ENCODE measurements at places on chromosomes 5 and 9. TPM values are rescaled to one million over a fixed set of nuclear protein-coding genes. Genes with fewer than 3 reads are reported as not detected.

- peaks cover 11% of the 10 kb centered on the region for H3K36me3 ChIP-seq
- no peak for DNase-seq
- H3K4me1 ChIP-seq = no peaks in the 10 kb centered on the region
Measured at GRCh38 chr5:87278590-87279100, 11.0 kb downstream of the RASA1 start.

DNA sequence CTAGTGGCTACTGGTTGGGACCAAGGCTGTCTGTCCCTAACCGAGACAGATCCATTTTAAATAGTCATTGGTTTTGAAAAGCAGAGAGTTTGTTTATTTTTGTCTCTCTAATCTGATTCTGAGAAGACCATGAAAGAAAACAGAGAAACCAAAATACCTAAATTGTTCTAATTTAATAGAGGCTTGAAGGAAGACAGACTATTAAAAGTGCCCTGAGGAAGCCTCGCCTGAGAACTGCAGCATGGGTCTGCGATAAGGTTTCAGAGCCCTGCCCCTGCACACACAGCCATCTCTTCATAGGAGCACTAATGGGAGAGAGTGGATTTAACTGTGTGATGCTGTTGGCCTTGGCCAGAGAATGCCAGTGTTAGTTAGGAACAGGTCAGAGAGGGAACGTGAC is 175.5 kb upstream of the SV2C start:
- no peaks in the 10 kb centered on the region for H3K36me3 ChIP-seq
- no peaks in the 10 kb centered on the region for H3K27me3 ChIP-seq
- no peak overlapping the region for H3K4me3 ChIP-seq
- no peak for DNase-seq

- no peaks in the 10 kb centered on the region for H3K4me1 ChIP-seq
- no peak overlapping the region for H3K4me3 ChIP-seq
- no peak overlapping the region for H3K27ac ChIP-seq
- H3K27me3 ChIP-seq = no peaks in the 10 kb centered on the region
- H3K36me3 ChIP-seq = no peaks in the 10 kb centered on the region
Measured at GRCh38 chr5:88602584-88602983, 280.4 kb downstream of the MEF2C start.

DNA sequence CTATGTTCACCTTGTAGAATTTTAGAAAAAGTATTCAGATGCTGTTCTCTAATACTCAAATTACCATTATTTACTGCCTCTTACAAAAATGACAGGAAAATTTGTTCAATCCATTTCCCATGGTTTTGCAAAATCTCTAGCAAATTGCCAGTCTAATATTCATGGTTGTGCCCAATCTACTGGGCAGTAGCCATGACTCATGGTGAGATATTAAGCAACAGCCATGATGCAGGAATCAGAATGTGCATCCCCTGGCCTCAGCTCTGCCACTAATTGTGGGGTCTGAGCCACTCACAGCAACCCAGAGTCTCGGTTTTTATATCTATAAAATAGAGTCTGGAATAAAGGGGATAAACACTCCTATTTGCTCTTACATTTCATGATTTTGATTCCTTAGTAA is 353.6 kb downstream of the DEPDC1B start:
- no peak for DNase-seq
- H3K4me3 ChIP-seq = no peak overlapping the region
- no peaks in the 10 kb centered on the region for H3K36me3 ChIP-seq
- no peaks in the 10 kb centered on the region for H3K27me3 ChIP-seq

GRCh38 chr9:95435074-95435728 is 81.6 kb downstream of the PTCH1 start:
- no peak overlapping the region for H3K27ac ChIP-seq
- no peak for DNase-seq
- H3K4me3 ChIP-seq = no peak overlapping the region
- H3K4me1 ChIP-seq = no peaks in the 10 kb centered on the region

DNA sequence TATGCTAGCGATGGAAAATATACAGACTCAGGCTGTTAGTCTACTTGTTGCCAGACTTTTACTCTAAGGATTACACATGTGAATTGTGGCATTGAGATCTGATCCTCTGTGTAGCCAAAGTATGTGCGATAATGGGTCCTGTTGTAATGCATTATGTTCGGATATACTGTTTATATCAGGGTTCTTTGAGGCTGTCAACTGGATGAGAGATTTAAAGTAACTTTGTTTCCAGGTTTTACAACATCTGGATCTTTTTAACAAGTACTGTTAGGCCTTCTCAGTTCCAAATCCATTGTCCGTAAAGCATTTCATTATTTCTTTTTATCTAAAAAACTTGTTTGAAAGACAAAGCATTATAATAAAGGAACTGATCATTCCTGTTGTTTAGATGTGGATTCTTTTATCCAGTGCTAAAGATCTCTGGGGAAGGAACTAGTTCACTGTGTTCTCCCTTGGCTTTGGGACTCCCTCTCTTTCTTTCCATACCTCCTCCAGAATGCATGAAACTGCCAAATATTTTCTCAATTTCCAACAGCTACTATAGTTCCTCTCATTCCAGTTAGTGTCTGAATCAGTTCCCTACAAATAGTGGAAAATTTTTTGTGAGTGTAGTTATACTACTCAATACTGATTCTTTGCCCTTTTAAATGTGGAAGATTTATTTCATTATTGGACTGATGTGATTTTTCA is 68.8 kb downstream of the HACD4 start:
- no peak overlapping the region for H3K4me3 ChIP-seq
- H3K27ac ChIP-seq = no peak overlapping the region
- no peak for DNase-seq
- H3K27me3 ChIP-seq = no peaks in the 10 kb centered on the region
- H3K36me3 ChIP-seq = no peaks in the 10 kb centered on the region

GRCh38 chr9:93248386-93249040 is 64.6 kb downstream of the WNK2 start:
- no peak overlapping the region for H3K27ac ChIP-seq
- no peaks in the 10 kb centered on the region for H3K27me3 ChIP-seq
- H3K4me1 ChIP-seq = no peaks in the 10 kb centered on the region

DNA sequence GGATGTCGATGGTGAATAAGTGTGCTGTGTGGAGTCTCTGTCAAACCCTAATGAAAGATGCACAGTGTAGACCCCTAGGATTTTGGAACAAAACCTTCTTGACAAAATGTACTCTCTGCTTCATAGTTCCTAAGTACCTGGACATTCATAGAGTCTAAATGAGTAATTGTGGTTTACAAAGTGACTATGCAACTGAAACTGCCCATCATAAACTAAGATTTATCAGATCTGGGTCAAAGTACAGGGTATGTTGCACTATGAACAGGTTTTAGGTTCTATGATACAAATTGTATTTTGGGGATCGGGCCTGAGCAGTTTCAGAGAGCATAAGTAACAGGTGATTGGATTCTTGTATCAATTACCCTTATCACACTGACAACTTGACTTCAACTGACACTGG is 79.4 kb downstream of the LURAP1L start:
- H3K27ac ChIP-seq = peak overlapping the region; percentile 29
- peak; percentile 74 for DNase-seq
- no peaks in the 10 kb centered on the region for H3K36me3 ChIP-seq

- no peaks in the 10 kb centered on the region for H3K36me3 ChIP-seq
- DNase-seq = no peak
- no peak overlapping the region for H3K4me3 ChIP-seq
- H3K27ac ChIP-seq = no peak overlapping the region
- no peaks in the 10 kb centered on the region for H3K27me3 ChIP-seq
Measured at GRCh38 chr9:13144166-13144775, 135.2 kb downstream of the MPDZ start.

DNA sequence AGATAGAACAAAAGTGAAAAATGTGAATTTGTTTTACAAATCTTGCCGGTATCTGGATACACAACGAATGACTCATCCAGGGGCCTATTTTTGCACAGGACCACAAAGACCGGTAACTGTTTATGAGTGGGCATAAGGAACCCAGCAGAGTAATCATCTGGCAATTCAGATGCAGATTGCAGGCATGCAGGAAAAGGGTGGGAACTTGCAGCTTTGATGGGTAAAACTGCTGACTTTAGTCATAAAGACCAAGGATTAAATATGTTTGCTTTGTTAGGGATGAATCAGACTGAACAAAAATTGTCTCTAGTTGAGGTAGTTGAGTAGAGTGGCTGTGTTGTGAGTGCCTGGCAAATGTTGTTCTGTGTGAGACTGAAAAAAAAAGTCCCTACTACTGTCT is 309.6 kb upstream of the CCNH start:
- H3K4me3 ChIP-seq = no peak overlapping the region
- no peak for DNase-seq
- no peaks in the 10 kb centered on the region for H3K36me3 ChIP-seq
- H3K27me3 ChIP-seq = no peaks in the 10 kb centered on the region
- no peak overlapping the region for H3K27ac ChIP-seq

DNA sequence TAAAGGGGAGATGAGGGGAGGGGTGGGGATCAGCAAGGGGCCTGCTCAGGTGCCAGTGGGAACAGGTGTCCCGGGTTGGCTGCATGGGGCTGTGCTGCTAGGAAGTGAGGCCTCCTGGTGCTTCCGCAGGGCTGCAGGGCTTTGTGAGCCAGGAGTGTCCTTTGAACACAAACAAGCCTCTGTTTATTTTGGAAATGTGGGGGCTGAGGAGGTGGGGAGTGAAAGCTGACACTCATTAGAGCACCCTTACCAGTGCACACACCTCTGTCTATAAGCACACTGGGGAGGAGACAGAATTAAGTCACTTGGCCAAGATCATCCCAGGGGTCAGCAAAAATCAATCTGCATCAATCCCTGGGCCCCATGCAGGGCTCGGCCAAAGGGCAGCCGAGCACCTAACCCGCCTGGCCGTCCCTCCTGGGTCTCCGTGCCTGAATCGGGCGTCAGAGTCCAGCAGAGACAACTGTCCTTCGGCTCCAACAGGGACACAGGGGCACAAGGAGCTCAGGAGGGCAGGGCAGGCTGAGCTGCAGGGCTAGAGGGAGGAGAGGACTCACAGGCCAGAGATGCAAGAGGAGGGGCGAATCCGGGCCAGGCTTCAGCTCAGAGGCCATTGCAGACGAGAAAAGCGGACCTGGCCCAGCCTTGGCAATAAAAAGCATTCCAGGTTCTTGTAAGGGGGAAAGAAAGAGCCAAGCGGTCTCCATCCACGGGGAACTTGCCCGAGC is 99.8 kb downstream of the VAV2 start:
- no peaks in the 10 kb centered on the region for H3K36me3 ChIP-seq
- H3K27ac ChIP-seq = peak overlapping the region; percentile 61
- H3K27me3 ChIP-seq = no peaks in the 10 kb centered on the region
- peaks cover 48% of the 10 kb centered on the region for H3K4me1 ChIP-seq

GRCh38 chr5:10903786-10904560 is 142.9 kb upstream of the DAP start:
- no peak overlapping the region for H3K4me3 ChIP-seq
- no peaks in the 10 kb centered on the region for H3K4me1 ChIP-seq
- DNase-seq = no peak
- no peaks in the 10 kb centered on the region for H3K36me3 ChIP-seq
- H3K27ac ChIP-seq = no peak overlapping the region

DNA sequence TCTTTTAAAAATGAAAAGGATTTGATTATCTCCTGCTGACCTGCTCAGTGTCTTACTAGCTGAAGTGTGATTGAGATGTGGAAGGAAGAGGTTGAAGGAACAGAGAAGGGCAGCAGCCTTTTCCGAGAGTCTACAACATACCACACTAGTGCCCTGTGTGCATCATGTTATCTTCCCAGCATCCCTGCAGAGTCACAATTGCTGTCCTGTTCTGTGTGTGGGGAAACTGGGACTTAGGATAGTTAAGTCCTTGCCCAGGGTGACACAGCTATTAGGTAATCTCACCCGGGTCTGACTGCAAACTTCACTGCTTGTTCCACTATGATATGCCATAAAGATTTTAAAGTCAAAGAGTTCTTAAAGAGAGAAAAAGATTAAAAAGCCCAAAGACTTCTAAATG is 55.8 kb downstream of the FAM78A start:
- no peaks in the 10 kb centered on the region for H3K4me1 ChIP-seq
- H3K27ac ChIP-seq = no peak overlapping the region
- no peaks in the 10 kb centered on the region for H3K27me3 ChIP-seq

Gene CEL
- 2.8 TPM for polyA plus RNA-seq

Gene TAF11L3
- not detected for polyA plus RNA-seq

Gene CBY3
- polyA plus RNA-seq = not detected

Gene GLRA1
- polyA plus RNA-seq = not detected

Data from small intestine (tissue), 16 donors.